ENCODE measurements at places on chromosomes 6 and 20.

DNA sequence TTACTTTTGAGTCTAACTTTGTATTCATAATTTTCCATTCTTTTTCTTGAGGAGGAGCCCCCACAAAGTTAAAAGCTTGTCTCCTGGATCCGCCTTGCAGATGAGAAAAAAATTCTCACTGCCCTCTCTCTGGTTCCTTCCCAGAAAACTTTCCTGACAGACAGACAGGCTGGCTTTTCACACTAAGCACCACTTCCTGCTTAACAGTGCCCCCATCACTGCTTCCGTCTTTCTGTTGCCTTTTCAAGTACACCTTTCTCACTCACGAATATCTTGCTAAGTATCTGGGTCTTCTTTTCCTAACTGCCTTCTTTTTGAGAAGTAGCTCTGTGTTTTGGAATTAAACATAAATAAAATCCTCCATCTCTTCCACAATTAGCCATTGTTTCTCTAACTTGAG lies 19.8 kb upstream of the LMBRD1 start:
- no peak for DNase-seq

DNA sequence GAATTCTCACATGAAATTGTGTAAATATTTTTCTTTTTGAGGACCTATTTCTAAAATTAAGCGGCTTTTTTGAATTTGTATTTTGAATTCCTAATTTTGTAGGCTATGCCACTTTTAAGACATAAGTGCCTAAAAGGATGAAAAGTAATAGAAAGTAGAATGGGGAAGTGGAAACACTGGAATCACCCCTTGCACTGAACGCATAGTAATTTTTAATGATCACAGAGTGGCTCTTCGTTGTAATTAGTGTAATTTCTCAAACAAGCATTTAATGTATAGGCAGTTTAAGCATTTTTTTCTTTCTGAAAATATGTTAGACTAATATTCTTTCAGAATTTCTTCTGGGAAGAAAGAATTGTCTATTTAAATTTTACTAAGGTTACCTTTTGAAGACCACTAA lies 73.2 kb downstream of the ARID1B start:
- DNase-seq, result no peak

GRCh38 chr6:137315081-137315480 lies 95.9 kb upstream of the IFNGR1 start:
- DNase-seq, result no peak

GRCh38 chr6:107244742-107245480 lies 129.6 kb upstream of the BEND3 start:
- no peak for DNase-seq

DNA sequence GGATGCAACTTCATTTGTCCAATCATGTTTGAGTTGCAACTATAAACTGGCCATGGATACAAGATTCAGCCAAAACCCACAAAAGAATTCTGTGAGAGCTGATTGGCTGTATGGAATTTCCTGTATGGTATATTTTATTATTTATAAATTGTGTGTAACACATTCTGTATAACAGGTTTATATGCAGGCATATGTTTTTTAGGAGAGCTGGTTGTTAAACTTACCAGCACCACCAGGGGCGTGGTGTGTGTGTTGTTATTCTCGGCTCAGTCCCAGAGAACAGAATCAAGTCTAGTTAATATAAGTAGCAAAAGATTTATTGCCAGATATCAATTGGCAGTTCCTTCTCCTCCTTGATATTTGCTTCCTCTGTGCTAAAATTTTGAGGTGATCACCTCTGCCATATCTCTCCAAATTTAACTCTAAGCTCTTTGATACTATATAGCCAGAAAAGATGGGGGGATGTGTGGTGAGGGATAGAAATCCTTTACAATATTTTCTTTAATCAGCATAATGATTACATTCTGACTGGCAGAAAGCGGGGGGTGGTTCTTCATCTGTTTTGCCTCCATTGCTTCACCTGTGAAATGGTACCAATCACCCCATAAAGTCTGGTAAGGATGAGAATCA lies 22.9 kb downstream of the CNBD2 start:
- no peak for DNase-seq

DNA sequence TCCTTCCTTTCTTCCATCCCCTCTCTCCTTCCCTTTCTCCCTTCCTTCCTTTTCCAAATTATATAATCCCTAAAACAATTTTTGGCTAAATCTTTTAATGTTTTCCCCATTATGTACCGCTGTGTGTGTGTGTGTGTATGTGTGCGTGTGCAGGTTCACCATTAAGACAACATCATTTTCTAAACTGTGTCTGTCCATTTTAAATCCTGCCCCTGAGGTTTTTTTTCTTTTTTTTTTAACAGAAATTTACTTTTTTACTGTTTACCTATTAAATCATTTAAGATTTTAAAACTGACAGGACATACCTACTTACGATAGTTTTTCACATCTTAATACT lies 366.3 kb upstream of the EPHA7 start:
- no peak for DNase-seq

GRCh38 chr6:163214259-163214658 lies 200.3 kb upstream of the QKI start:
- no peak for DNase-seq

- no peak for DNase-seq
Measured at GRCh38 chr6:97040355-97040860, 115.9 kb downstream of the KLHL32 start.

GRCh38 chr6:153207617-153208016 lies 76.5 kb upstream of the RGS17 start:
- no peak for DNase-seq

DNA sequence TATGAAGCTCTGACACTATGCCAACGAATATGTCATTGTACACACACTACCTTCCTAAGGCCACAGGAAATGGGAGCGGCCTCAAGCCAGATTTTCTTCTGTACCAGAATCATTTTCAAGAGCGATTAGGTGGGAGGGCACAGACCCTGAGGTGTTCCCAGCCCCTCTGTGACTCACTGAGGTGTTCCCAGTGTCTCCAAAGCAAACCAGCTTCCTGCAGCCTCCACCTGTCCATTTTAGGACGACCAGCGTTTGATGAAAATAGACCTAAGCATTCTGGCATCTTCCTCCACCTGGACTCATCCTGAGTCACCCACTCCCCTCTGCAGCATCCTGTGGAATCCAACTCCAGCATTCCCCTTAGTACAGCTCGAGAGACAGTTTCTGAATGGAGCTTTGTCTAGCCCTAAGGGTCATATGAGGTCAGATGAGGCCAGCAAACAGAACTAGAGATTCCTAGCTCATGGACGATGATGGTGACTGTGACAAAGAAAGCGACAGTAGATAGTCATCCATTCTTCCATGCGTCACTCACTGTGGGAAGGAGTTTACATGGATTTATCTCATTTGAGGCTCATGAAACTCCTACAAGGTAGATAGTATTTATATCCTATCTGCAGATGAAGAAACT lies 203.4 kb downstream of the PTPRT start:
- no peak for DNase-seq

DNA sequence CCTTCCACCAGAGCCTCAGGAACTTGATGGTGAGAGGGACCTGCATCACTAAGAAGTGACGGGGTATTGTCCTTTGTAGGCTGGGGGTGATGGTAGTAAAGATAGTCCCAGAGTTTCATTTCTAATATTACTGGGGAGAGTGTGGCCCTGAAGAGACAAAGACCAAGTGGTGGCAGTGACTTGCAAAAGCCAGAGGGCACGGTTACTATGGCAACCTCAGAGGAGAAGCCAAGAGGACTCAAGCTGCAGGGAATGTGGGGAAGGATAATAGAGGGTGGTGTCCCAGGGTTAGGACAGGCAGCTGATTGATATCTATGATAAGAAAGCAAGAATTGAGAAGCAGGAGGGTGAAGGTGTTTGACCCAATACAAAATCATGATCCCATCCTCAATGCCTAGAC lies 42.5 kb downstream of the HLA-G start:
- DNase-seq, result peak; percentile 20

GRCh38 chr6:733431-734219 lies 40.7 kb upstream of the EXOC2 start:
- peak; percentile 23 for DNase-seq

DNA sequence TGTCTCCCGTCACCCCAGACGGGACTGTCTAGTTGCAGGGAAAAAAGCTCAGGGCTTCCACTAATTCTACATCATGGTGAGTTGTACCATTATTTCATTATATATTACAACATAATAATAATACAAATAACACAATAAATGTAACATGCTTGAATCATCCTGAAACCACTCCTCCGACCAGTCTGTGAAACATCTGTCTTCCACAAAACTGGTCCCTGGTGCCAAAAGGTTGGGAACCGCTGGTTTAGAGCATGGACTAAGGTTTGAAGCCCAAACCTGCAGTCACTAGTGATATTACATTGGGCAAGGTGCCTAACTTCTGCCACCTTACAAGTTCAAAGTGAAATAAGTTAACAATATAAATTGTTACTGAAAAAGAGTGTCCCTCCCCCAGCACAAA lies 175.7 kb downstream of the PDE10A start:
- no peak for DNase-seq

DNA sequence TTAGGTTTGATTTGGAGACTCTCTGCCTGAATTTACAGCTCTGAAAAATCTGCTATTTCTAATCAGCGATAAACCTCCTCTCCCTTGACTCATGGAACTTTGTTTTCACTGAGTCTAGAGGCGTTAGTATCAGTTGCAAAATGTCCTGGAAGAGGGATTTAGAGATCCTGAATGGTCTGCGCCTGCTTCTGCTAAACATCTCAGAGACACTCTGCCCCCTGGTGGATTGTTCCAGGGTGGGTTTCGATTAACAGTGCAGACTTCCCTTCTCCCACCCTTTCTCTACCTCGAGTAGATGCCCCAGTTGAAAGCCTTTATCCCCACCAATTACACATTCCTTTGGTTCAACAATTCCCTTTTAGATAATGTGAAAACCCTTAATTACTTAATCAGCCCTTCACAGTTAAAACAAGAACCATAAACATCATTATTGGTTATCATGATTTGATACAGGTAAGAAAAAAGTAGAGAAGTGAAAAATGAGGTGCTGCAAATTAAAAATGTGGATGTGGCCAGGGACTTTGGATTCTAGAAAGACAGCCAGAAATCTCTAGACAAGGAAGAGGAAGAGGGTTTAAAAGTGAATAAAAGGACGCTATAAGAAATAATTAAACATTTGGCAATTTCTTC lies 5.5 kb downstream of the HTR1B start:
- DNase-seq, result peak; percentile 70

GRCh38 chr20:4158466-4159050 lies 143.2 kb upstream of the RNF24 start:
- no peak for DNase-seq

- DNase-seq, result no peak
Measured at GRCh38 chr20:58623579-58624473, 27.3 kb upstream of the STX16 start.

GRCh38 chr6:159106627-159107241 lies 61.9 kb upstream of the TAGAP start:
- peak; percentile 71 for DNase-seq

DNA sequence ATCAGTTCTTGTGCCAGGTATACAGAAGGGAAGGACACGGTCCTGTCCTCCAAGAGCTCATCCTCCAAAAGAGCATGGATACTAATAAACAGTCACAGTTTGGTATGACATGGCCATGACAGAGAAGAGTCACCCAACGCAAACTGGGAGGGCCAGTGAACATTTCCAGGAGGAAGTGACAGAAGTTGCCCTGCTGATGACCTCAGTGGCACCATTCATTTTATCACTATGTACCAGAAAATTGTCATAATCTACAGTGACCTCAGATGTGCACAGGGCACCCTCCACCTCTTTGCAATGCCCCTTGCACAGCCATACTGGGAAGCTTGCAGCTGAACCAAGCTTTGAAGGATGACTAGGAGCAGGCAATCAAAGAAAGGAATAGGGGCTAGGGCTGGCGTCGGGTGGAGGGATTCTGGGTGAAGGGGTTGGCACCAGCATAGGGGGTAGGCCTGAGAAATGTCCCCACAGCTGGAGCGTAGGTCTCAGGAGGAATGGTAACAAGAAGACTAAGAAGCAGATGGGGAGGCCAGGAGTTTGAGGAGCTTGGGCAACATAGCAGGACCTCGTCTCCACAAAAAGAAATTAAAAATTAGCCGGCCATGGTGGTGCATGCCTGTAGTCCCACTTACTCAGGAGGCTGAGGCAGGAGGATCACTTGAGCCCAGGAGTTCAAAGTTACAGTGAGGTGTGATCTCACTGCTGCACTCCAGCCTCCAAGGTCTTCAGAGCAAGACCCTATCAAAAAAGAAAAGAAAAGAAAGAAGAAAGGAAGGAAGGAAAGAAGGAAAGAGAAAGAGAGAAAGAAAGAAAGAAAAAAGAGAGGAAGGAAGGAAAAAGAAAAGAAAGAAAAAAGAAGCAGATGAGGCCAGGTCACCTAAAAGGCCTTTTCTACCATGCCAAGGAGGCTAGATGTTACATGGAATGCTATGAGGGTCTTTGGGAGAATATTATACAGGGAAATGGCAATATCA lies 65.3 kb upstream of the SNX9 start:
- DNase-seq, result no peak

DNA sequence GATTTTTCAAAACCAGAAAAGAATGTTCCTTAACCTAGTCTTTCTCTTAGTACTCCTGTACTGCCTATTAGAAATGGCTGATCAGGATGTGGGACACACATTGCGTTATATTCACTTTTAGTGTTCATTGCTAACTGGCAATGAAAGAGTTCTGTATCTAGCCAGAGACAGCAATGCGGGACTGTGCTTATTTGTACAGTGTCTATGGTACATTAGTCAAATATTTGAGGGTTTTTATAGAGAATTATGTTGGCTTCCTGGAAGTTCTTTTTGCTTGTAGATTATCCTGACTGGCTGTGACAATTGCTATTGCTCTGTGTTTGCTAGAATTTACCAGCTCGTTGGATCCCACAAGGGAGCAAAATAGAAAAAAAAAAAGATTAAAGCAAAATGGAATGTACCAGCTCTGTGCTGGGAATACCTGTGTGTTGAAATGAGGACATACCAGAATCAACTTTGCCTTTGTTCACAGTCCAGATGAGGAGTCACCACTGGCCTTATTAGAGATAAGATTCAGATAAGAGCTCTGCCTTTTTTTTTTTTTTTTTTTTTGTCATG lies 22.4 kb upstream of the IFNGR1 start:
- DNase-seq, result no peak

GRCh38 chr20:50588034-50588736 lies 78.0 kb downstream of the PTPN1 start:
- peak; percentile 39 for DNase-seq

GRCh38 chr6:84648444-84648843 lies 116.0 kb downstream of the TBX18 start:
- no peak for DNase-seq

DNA sequence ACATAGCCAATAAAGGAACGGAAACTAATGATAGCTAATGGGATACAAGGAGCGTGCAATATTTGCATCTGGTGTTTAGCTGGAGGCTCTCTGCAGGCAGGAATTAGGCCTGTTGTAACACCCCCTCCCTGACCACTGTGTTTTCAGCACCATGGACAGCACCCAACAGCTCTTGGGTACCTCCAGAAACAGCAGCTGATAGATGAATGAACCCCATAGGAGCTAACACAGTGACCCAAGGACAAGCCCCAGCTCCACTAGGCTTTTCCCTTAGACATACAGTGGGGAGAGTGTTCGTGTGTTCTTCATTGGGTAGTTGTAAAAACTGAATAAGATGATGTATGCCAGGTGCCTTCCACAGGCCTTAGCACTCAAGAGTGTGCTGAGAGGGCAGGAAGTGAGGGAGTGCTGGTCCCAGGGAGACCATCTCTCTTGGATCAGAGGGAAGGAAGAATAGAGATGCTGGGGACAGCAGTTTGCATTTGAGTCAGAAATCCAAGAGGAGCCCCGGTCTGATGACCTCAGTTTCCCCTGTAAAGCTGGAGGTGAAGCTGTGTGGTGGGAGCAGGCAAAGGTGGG lies 161.3 kb downstream of the PHACTR3 start:
- no peak for DNase-seq

- no peak for DNase-seq
Measured at GRCh38 chr6:129874837-129875236, 13.7 kb upstream of the TMEM244 start.

Measured in NCI-H146 (cell line).